ENCODE measurements at places on chromosomes 5 and 9.
A peak's percentile ranks its signal among the peaks of the same experiment; 100 is the strongest.

GRCh38 chr9:134378901-134379338 lies 52.7 kb downstream of the RXRA start:
- no peak for DNase-seq

DNA sequence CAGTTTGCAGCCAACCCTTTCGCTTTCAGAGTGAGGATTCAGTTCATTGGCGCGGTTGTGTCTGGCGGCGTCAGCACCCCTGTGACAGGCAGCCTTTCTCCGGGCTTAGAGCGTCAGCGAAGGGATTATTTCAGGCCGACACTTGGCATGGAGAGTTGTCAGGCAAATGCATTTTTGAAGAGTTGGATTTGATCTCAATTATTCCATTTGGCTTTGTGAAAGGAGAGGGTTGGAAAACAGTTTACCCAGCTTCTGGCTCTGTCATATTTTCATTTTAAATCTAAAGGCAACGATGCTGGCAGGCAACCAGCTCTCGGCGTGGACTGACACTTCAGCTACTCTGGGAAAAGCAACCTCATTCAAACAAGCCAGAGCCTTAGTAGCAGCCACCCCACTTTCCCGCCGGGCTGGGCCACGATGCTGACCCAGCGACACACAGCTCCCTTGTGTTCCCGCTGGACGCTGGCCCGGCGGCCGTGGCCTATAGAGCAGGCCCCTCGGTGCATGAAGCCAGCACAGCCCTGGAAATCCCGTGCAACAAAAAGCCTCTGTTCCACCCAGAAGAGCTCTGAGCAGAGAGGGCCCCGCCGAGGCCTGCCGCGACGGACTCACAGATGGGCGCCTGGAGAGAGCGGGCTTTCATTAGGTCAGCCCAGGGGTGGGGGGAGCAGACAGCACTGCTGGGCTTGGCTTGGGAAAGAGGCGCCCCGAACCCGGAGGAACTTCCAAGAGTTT lies 28.9 kb upstream of the LPCAT1 start:
- DNase-seq: no peak

DNA sequence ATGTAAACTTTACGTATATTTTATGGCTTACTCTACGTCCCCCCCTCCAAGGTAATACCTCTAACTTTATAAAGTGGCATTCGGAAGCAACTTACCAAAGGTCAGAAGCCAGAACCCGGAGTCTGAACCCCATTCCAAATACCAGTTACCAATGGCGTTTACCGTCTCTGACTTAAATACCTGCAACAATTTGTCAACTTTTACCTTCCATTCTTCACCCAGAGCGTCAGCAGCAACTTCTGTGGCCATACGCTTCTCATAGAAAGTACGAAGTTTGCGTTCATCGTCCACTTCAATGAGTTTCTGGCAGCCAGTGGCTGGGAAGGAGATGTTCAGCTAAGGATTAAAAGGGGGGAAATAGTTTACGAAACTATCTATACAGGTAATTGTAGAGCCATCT lies 753 bp downstream of the RPS6 start:
- DNase-seq: no peak

GRCh38 chr9:105280691-105281090 lies 36.2 kb downstream of the SLC44A1 start:
- no peak for DNase-seq

DNA sequence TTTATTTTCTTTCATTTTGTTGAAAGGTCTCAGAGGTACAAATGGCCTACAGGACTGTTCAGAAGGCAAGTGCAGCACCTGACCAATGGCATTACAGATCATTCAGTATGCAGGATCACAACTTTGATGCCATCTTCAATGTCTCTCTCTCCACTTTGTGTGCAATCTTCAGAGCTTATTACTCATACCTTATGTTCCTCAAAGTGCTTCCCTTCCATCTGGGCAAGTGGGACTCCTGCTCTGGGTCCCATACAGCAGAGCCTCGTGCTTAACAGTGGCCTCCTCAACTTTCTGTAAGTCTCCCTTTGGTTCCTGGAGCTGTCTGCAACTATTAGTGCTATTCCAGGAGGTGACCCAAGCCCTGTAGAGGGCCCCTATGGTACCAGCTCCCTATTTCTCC lies 358.4 kb upstream of the RPS23 start:
- DNase-seq: no peak

DNA sequence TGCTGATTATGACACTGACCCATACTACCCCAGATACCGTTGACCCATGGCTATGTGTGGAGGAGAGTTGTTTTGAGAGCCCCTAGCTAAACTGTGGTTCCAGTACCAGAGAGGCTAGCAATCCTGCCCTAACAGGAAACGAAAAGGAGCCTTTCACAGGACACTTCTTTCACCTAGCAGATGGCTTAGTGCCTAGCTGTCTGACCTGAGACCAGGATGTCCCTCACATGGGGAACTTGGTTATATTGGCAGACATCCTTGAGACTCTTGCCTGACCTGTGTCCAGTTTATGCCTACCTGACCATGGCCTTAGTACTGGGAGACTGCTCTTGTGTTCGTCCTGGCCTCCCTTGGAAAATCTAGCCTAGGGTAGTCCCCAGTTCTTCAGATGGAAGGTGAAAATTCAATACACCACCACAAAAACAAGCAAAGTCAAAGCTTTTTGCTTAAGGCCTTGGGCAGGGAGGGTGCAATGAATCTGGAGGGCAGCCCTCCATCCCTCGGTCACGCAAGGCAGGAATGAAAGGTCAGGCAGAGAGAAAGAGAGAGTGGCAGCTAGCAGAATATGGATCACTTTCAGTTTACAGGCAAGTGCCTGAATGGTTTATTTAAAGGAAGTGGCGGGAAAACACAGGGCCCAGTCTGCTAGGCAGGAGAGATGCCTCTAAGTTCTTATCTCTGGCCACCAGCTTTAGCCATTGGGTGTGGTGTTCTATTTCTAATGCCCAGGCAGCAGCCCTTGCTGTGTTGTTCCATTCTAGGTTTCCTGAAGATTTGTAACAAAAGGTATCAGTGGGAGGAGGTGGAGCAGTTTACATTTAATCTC lies 16.4 kb upstream of the ZNF474 start:
- DNase-seq: no peak

DNA sequence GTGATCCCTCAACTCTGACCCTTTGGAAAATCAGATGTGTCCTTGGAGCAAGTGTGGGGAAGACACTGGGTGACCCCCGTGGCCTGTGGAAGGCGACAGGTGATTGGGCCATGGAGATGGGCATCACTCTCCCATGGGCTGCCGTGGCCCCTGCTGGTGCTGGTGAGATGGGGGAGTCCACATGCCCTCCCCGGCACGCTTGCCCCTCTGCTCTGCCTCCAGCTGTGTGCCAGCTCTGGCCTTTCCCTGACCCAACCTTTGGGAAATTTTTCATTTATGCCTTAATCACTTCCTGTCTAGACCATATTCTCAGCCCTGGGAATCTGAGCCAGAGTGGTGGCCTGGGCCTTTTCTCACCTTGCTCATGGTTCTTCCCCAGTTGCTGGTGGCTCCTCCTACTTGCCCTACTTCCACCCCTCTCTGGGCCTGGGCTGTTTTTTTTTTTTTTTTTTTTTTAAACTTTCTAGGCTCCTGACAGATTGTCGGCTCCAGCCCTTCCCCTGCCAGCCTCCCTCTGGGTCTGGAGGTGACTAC lies 56.6 kb downstream of the RGS3 start:
- DNase-seq: peak; percentile 21

DNA sequence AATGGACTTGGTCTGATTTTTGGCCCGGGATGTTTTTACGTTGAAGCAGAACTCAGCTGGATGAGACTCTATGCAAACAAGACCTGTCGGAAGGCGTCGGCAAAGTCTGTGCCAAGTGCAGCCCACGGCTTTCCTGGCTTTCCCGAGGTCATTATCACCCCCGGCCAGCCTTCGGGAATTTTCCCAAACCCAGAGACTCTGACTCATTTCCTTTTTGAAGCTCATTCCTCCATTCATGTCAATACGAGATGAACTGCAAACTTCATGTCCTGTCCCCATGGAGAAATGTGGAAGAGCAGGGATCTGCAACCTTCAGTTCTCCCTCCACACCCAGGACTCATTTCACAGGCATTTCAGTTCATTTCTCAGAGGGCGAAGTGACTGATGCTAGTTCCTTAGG lies 95.3 kb downstream of the IRX2 start:
- DNase-seq: no peak

GRCh38 chr5:150286820-150287219 lies 2.8 kb downstream of the CAMK2A start:
- no peak for DNase-seq

Data from stimulated activated effector memory CD8-positive, alpha-beta T cell treated with anti-CD3 and anti-CD28 coated beads, Interleukin-12 subunit alpha, Interleukin-12 subunit beta, amount 100 ng/mL, for 72 hours (primary cell).